ENCODE measurements at places on chromosomes 1 and 21. TPM values are rescaled to one million over a fixed set of nuclear protein-coding genes. Genes with fewer than 3 reads are reported as not detected.

GRCh38 chr1:165887877-165888551, 60.6 kb downstream of the UCK2 start:
- peaks cover 6% of the 10 kb centered on the region for H3K27me3 ChIP-seq
- no peak overlapping the region for H3K4me3 ChIP-seq
- no peak overlapping the region for H3K27ac ChIP-seq
- H3K36me3 ChIP-seq = no peaks in the 10 kb centered on the region
- H3K4me1 ChIP-seq = peaks cover 1% of the 10 kb centered on the region

DNA sequence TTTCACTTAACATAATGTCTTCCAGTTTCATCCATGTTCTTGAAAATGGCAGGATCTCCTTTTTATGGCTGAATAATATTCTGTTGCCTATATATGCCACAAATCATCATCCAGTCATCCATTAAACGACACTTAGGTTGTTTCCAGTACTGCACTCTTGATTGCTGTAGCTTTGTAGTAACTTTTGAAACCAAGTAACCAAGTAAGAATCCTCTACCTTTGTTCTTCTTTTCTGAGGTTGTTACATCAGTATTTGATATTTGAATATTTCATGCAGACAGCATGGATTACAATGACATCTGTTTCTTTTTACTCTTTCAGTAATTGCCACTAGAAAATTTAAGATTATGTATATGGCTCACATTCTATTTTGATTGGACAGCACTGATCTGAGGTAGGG, 22.1 kb upstream of the PRDM2 start:
- H3K36me3 ChIP-seq = no peaks in the 10 kb centered on the region
- H3K4me1 ChIP-seq = no peaks in the 10 kb centered on the region
- no peaks in the 10 kb centered on the region for H3K27me3 ChIP-seq
- no peak overlapping the region for H3K4me3 ChIP-seq

DNA sequence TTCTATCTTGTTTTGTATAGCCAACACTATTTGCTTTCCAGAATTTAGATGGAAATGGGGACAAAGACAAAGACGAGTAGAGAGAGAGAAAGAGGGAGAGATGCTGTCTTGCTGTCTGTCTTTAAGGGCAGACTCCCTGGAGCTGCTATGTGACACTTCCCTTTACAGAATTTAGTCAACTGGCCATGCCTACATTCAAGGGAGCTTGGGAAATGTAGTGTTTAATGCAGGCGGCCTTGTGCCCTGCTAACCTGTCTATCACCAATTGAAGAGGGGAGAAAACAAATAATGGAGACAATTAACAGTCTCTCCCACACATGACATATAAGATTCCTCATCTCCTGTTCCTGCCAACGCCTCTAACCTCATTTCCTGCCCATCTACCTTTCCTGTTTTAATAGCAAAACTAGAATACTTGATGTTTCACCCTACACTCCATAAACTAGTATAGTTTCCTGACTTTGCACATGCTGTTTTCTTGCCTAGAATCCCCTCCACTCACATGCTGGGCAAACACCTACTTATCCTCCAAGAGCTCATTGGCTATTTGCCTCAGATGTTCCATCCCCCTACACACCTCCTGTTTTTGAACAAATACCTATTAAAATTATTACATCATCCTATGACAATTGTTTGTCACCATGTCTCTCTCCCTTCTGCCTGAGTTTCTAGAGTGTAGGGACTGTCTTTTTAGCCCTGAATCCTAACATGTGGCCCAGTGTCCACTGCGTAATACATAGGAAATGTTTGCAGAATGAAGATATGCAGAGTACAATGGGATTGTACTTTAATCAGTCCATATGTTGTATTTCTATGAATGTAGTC, 117.2 kb downstream of the SLC25A24 start:
- H3K36me3 ChIP-seq = no peaks in the 10 kb centered on the region
- H3K27ac ChIP-seq = no peak overlapping the region
- DNase-seq = no peak
- peaks cover 2% of the 10 kb centered on the region for H3K27me3 ChIP-seq
- H3K4me1 ChIP-seq = peaks cover 12% of the 10 kb centered on the region

DNA sequence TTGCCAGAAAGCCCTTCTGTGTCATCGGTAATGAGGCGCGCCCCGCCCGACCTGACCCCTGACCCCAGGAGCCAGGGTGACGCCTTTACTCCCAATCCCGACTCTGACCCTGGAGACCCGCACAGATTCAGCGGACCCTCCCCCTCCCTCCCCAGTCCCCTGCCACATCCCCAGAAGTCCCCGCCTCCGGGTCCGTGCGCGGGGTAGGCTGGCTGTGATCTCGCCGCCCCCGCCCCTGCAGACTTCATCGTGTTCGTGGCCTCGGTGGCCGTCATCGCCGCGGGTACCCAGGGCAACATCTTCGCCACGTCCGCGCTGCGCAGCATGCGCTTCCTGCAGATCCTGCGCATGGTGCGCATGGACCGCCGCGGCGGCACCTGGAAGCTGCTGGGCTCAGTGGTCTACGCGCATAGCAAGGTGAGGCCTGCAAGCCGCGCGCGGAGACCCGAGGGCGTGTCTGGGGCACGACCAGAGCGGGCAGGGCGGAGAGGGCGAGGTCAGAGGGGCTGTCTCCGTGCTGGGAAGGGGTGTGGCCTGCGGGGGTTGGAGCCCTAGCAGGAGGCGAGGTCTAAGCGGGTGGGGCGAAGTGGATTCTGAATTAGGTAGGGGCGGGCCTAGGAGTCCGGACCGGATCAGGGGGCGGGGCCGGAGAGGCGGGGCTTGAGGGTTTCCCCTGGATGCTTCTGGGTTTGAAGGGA, 34.8 kb downstream of the KCNQ4 start:
- H3K27ac ChIP-seq = no peak overlapping the region
- peak overlapping the region; percentile 77 for H3K4me3 ChIP-seq
- H3K4me1 ChIP-seq = peaks cover 8% of the 10 kb centered on the region
- DNase-seq = peak; percentile 75
- H3K27me3 ChIP-seq = peaks cover 13% of the 10 kb centered on the region

GRCh38 chr21:40936178-40936577, 89.2 kb upstream of the DSCAM start:
- no peak for DNase-seq
- H3K4me3 ChIP-seq = no peak overlapping the region
- no peak overlapping the region for H3K27ac ChIP-seq
- no peaks in the 10 kb centered on the region for H3K4me1 ChIP-seq
- no peaks in the 10 kb centered on the region for H3K36me3 ChIP-seq
- H3K27me3 ChIP-seq = peaks cover 2% of the 10 kb centered on the region

DNA sequence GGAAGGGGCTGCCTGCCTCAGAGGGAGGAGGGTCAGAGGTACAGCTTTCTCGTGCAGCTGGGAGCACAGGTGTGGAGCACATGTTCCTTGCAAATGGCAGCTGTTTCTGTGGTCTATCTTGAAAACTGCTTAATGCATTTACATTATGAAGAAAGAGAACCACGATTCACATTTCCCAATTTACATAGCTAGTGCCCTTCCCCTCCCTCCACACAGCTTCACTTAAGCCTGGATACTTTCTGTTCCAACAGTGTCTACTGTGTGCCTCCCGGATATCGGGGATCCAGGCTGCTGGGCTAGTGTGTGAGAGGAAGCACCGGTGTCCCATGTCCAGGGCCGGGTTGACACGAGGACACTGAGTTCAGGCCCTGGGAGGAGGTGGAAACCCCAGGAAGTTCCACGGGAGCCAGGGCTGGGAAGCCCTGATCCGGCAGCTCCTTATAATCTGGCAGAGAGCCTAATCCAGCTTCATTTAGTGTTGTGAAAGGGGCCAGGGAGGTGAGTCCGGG, 31.6 kb downstream of the TMCC2 start:
- H3K4me3 ChIP-seq = peak overlapping the region; percentile 52
- peaks cover 59% of the 10 kb centered on the region for H3K4me1 ChIP-seq
- H3K36me3 ChIP-seq = no peaks in the 10 kb centered on the region
- peaks cover 24% of the 10 kb centered on the region for H3K27me3 ChIP-seq
- DNase-seq = no peak

DNA sequence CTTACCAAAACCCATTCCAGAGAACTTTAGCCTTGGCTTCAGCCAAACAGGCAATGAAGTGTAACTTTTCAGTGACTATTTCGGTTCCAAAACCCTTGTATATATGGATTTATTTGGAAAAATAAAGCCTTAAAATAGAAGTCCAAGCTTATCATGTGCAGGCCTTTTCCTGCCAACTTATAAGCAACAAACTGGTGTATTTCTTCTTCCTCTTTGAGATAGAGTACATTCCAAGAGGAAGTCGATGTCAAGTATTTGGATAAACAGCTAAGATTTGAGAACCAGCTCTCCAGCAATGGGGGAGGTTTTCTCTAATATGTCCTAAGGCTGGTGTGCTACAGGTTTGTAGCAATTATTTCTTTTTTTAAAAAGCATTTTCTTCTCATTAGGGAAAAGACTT, 407.8 kb downstream of the DUSP10 start:
- peaks cover 7% of the 10 kb centered on the region for H3K4me1 ChIP-seq
- H3K27me3 ChIP-seq = no peaks in the 10 kb centered on the region
- no peak for DNase-seq
- no peak overlapping the region for H3K4me3 ChIP-seq

DNA sequence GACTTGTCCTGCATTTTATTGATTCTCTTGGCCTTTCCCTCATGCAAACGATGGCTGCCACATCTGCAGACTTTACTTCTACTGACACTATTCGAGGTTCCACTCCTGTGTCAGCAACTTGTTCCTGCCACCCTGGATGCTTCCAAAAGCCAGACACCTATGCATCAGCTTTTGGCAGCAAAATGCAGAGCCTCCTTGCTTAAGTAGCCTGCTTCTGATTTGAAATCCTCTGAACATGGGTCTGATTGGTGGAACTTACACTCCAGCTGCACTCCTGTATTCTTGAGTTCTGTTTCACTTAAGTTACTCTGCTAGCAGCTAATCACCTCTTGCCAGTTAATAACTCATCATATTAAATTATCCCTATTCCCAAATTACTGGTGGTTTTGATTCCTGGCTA, 152.1 kb upstream of the FMN2 start:
- no peaks in the 10 kb centered on the region for H3K4me1 ChIP-seq
- no peak overlapping the region for H3K27ac ChIP-seq
- H3K27me3 ChIP-seq = peaks cover 3% of the 10 kb centered on the region
- no peak for DNase-seq

- H3K4me1 ChIP-seq = peaks cover 20% of the 10 kb centered on the region
- peak; percentile 31 for DNase-seq
- peak overlapping the region; percentile 75 for H3K4me3 ChIP-seq
- H3K36me3 ChIP-seq = no peaks in the 10 kb centered on the region
Observed at GRCh38 chr1:165353731-165354671, 2.5 kb downstream of the LMX1A start.

DNA sequence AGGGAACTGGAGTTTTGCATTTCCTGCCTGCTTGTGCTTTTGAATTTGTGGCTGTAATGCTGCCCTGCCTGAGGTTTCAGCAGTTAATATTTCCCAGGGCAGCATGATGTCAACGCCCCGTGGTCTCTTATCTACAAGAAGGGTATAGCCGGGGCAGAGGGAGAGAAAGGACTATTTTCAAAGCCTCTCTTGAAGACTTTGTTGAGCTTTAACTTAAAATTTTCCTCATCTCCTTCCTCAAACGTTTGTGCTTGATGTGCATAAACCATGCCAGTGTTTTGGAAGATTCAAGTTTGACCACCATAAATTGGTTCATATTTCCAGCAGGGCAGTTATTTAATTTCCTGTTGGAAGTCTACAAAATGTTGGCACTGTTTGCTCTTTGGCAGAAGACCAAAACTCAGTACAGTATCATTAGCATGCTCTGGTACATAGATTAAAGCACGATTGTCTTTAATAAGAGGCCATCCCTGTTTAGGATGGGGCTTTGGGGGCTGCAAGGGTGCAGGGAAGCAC, 43.4 kb downstream of the ROR1 start:
- no peaks in the 10 kb centered on the region for H3K27me3 ChIP-seq
- no peak overlapping the region for H3K4me3 ChIP-seq
- H3K4me1 ChIP-seq = no peaks in the 10 kb centered on the region

DNA sequence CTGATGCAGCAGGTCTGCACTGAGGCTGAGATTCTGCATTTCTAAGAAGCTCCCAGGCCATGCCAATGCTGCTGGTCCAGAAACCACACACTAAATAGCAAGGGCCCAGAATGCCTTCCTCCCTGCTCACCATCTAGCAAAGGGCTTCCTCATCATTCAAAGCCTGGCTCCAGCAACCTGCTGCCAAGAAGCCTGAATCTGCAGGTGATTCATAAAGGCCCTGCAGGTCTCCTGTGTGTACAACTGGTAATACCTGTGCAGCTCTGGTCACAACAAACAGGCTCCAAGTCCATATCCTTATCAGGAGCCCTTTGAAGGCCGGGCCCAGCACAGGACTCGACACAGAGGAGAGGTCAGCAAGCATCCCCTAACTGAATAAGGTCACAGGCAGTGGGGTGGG, 26.7 kb downstream of the GLIS1 start:
- H3K4me3 ChIP-seq = no peak overlapping the region
- H3K27me3 ChIP-seq = peaks cover 4% of the 10 kb centered on the region
- no peak for DNase-seq
- H3K4me1 ChIP-seq = no peaks in the 10 kb centered on the region
- peaks cover 5% of the 10 kb centered on the region for H3K36me3 ChIP-seq

- no peak overlapping the region for H3K4me3 ChIP-seq
- no peak overlapping the region for H3K27ac ChIP-seq
- H3K4me1 ChIP-seq = peaks cover 13% of the 10 kb centered on the region
- H3K36me3 ChIP-seq = no peaks in the 10 kb centered on the region
Observed at GRCh38 chr1:110471131-110471530, 20.2 kb downstream of the PROK1 start.

GRCh38 chr1:198660341-198661261, 21.8 kb downstream of the PTPRC start:
- no peak for DNase-seq
- H3K36me3 ChIP-seq = no peaks in the 10 kb centered on the region
- no peak overlapping the region for H3K4me3 ChIP-seq
- H3K4me1 ChIP-seq = no peaks in the 10 kb centered on the region

GRCh38 chr1:92842082-92843045, 10.5 kb downstream of the RPL5 start:
- H3K36me3 ChIP-seq = no peaks in the 10 kb centered on the region
- H3K4me3 ChIP-seq = no peak overlapping the region
- no peak overlapping the region for H3K27ac ChIP-seq
- no peak for DNase-seq
- H3K4me1 ChIP-seq = peaks cover 3% of the 10 kb centered on the region
- H3K27me3 ChIP-seq = peaks cover 2% of the 10 kb centered on the region

DNA sequence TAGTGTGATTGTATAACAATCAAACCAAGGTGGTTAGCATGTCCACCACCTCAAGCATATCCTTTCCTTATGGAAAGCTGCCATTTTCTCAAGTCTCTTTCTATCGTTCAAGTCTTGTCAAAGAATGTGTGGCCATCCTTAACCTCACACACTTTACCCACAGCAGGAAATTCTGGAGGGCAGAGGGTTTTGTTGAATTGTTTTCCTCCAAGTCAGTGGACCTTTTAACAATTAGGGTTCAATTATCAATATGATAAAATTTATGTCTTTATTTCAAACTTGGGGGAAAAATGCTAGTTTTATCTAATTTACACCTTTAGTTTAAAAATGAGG, 14.2 kb upstream of the PTPRC start:
- no peak overlapping the region for H3K4me3 ChIP-seq
- H3K27ac ChIP-seq = no peak overlapping the region
- no peaks in the 10 kb centered on the region for H3K36me3 ChIP-seq
- no peak for DNase-seq
- H3K27me3 ChIP-seq = no peaks in the 10 kb centered on the region

GRCh38 chr1:91189096-91189495, 167.3 kb upstream of the ZNF644 start:
- H3K27ac ChIP-seq = no peak overlapping the region
- H3K4me3 ChIP-seq = no peak overlapping the region
- peaks cover 8% of the 10 kb centered on the region for H3K36me3 ChIP-seq

GRCh38 chr1:206828061-206828460, 37.4 kb upstream of the IL20 start:
- H3K36me3 ChIP-seq = no peaks in the 10 kb centered on the region
- no peak for DNase-seq
- peaks cover 3% of the 10 kb centered on the region for H3K4me1 ChIP-seq

UBL4B gene
- total RNA-seq = not detected

PDZK1IP1 gene
- not detected for total RNA-seq

TCHH gene
- 0.49 TPM for total RNA-seq

SPRR2A gene
- total RNA-seq = not detected

MAGOH gene
- total RNA-seq = 27.3 TPM

CYP4A22 gene
- total RNA-seq = 0.17 TPM

TFF2 gene
- not detected for total RNA-seq
